ENCODE measurements at places on chromosomes 3 and 15.

GRCh38 chr3:197327701-197328100 is 29.3 kb upstream of the DLG1 start:
- no peak for DNase-seq

DNA sequence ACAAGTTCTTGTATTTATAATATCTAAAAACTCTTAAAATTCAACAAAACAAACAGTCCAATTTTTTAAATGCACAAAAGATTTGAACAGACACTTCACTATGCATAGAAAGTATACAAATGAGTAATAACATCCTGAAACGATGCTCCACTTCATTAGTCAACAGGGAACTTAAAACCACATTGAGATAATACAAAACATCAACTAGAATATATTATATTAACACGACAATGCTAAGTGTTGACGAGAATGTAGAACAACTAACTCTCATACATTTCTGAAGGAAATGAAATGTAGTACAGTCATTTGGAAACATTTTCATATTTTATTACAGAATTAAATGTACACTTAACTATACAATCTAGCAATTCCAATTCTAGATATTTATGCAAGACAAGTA is 93.4 kb downstream of the IGSF11 start:
- no peak for DNase-seq

GRCh38 chr3:16487511-16488175 is 25.9 kb downstream of the RFTN1 start:
- DNase-seq: no peak

- DNase-seq: no peak
These were observed 84.4 kb downstream of the PGPEP1L start for GRCh38 chr15:98923171-98923570.

GRCh38 chr3:14125193-14126016 is 553 bp downstream of the TMEM43 start:
- DNase-seq: peak; percentile 63

DNA sequence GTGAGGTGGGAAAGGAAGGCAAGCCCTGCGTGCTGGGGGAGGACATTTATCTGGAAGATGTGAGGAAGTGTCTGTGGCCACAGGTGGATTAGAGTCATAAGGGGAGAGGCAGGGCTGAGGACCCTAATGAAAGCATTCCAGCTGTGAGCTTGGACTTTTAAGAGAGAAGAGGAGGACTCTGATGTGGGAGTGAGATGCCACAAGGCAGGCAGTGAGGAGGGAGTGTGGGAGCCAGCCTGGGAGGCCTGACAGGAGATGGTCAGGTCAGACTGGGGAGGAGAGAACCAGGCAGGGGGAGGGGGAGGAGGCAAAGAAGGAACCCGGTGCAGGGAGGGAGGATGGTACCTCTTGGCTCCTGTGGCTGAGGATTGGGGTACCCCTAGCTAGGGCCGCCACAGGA is 21.0 kb downstream of the MAPKAPK3 start:
- no peak for DNase-seq

GRCh38 chr3:12465151-12465835 is 19.0 kb upstream of the TSEN2 start:
- no peak for DNase-seq

DNA sequence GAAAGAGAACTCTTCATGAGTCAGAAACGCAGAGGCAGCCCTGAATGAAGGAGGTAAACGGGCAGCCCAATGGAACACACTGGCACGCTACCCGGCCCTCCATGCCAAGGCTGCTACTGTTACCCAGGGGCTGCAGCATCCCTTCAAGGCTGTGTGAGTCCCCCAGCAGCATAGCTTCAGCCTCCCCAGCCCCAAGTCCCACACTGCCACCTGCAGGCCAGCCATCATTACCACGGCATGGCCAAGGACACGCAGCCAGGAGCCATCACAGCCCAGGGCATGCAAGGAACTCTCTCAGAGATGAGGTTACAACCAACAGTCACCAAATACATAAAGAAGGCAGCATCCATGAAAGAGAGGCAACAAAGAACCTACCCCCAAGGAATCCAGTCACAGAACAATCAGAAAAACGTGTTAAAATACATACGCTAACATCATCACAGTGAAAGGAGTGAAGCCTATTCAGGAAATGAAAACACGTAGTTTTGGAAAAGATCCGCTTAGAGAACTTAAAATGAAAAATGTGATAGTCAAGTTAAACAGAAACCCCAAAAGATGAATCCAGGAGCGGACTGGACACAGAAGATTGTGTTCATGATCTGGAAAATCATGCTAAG is 22.4 kb downstream of the PLA2G4F start:
- DNase-seq: peak; percentile 50

DNA sequence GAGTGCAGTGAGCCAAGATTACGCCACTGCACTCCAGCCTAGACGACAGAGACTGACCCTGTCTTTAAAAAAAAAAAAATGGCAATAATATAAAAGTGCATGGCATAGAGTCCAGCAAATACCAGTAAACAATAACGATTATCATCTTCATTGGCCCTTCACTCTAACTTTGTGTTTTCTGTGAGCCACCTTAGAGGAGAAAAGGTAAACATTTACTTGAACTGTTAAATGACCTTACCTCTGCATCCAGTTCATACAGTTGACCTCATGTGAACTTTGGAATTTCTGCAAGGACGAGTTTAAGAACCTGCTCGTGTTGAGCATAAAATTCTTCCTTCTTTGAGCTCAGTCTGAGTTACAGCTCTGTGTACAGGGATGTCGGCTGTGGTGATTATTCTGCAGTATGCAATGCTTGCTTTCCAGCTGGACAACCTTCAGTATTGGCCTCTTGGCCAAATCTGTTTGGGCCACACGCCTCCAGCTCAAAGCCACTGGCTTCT is 56.6 kb downstream of the RLBP1 start:
- DNase-seq: no peak

- DNase-seq: no peak
These were observed 24.3 kb downstream of the CDAN1 start for GRCh38 chr15:42712584-42712983.

DNA sequence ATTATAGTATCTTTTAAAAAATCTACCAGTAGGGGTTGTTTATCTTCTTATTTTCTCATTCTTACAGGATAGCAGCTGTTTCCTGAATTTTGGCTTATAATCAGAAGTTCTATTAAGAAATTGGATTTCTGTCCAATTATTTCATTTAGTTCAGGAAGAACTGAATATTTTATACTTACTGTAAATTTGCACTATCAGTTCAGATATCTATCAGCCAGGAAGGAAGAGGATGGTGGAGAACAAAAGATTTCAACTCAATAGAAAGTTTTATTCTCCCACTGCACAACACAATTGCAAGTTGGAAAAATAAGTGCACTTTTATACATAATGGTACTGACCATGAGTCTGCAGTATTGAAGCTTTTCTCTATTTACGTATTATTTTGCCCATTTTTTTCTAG is 400.9 kb downstream of the PLOD2 start:
- no peak for DNase-seq

DNA sequence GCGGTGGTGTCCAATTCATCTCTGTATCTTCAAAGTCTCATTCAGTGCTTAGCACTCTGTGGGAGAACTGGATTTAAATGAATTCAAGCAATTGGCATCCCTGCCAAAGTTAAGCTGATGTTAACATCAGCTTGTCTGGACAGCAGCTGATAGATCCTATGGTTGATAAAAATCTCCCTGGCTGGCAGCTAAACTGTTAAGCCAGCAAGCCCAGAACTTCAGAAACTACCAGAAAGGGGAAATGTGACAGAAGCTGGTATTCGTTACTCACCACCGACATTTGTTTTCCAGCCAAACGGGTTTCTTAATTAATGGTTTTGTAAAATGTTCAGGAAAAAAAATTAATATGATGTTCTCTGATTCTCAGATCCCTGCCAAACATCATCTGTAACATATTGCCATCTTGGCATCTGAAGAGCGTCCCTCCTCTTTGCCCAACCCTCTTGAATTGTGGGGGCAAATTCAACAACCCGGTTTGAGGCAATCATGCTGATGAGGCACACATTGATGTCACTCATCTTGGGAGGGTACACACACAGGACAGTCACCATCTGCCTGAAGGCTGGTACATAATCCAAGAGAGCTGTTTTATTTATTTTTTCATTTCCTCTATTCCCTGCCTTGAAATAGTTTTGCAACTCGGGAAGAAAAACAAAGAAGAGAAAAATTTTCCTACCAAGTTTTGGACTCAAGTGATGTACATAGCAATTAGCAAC is 76.3 kb upstream of the ABHD17C start:
- DNase-seq: no peak

DNA sequence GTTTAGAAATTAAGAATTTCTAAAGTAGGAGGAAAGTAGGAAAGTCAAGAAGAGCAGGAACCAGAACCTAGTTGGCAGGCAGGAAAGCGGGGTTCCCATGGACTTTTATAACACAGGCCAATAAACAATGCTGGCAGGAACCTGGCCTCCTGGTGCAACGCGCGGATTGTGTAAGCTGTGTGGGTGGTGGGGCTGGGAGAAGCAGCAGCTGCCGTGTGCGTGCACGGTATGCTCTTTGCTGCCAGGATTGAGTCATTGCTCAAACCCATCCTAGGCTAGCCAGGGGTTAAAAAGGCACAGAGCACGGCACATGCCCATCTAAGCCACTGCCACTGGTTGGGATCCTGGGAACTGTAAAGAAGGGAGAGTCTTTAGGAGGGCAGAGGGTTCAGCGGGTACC is 209.9 kb upstream of the RGMA start:
- no peak for DNase-seq

DNA sequence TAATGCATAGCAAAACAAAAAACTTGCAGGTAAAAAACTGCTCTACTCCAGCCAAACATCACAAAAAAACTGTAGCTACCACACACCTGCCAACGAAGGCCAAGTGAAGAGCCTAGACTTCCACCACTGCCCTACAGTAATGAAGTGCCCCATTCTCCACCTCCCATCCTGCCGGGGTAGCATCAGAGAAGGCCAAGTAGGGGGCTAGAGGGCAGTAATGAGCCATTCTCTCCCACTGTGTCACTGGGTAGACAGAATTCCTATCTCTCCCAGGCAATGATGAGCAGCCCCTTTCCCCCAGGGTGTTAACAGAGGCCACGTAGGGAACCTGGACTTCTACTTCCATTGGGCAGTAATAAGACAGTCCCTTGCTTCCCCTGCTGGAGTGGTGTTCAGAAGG is 9.5 kb downstream of the SEC22C start:
- peak; percentile 45 for DNase-seq

GRCh38 chr3:97694876-97695275 is 69.7 kb upstream of the ARL6 start:
- DNase-seq: no peak

DNA sequence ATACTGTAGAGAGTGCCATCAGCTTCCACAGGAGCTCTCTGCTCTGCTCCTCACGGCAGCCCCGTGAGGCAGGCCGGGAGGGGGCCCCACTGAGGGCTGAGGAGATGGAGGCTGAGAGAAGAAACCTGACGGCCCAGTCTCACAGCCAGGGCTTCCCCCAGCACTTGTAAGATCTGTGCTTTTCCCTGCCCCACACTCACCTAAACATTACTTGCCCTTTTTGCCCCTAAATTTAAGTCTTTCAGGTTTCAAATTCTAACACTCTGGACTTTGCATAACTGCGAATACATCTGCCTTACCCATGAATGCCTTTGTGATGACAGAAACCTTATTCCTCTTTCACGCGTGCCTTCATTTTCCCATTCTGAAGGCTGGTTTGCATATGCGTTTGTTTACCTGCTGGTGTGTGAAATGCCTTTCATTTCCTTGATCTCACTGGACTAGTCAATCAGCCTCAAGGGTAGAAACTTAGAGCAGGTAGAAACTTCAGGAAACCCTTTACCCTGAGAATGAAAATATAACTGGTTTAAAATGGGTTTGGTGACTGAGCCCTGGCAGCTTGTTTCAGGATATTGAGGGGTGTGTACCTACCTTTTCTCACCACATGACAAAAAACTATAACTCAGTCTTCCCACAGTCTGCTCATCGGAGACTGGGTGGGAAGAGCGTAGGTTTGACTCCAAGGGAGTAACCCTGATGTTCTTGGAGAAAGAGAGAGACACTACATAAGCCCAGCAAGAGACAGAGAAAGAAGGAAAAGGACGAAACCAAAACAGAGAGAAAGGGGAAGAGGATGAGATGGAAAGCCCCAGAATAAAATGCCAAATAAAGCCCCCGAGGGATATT is 20.1 kb downstream of the SLC12A8 start:
- DNase-seq: no peak

DNA sequence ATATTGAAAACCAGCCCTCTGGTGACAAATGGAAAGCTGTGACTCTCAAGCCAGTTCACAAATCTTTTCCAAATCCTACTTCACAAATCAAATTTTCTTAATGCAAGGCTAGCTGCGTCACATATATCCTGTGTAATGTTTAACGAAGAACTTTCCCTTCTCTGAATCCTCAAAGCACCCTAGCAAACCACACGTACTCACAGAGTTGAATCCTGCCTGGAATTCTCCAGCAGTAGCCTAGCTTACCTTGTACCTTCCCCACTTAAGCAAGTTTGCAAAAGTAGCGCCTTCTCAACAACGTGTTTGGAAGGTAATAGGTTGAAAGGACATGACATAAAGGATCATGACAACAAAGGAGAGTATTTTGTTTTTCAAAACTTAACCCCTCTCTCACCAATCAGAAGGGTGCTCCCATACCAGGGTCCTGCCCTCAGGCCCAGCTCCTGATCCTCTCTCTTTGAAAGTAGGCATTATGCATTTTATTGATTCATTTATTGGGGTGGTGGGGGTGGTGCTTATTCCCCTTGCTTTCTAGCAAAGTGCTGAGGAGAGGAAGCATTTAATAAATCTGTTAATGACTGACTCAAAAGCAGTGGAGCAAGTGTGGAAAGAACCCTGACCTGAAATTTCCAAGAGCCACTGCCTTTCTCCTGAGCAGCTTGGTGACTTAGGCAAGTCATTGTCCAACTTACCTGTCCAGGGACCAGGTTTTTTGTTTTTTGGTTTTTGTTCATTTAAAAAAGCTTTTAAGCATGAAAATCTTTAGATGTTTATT is 531.6 kb downstream of the MECOM start:
- no peak for DNase-seq

GRCh38 chr3:119580067-119580760 is 922 bp downstream of the ADPRH start:
- DNase-seq: peak; percentile 58

GRCh38 chr3:97821287-97821773 is 481 bp upstream of the CRYBG3 start:
- DNase-seq: no peak

DNA sequence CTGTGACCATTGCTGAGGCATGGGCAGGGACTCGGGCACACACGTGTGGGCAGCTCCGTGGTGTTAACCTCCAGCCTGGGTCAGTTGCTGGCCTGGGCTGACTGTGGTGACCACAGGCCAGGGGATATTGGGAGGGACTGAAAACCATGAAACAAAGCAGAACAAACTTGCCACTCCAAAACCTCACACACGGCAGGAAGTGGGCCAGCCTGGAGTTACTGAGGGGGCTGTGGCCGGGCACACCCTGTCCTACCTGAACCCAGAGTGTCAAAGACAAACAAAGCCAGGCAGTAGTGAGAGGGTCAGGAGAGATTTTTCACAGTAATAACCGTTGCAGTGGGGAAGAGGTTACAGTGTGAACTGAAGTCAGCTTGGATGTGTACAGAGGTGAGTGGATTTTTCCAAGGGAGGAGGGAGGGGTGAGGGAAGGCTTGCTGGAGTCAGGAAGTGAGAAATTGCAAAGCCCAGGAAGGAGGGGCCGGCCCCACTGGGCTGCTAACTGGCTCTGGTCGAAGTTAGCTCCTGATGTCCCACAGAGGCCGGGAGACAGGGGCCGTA is 40.0 kb upstream of the ATP10A start:
- DNase-seq: no peak

- DNase-seq: no peak
These were observed 48.8 kb upstream of the PLSCR5 start for GRCh38 chr3:146653978-146654377.
